ENCODE measurements at places on chromosomes 7 and 10.

- DNase-seq = no peak
Measured at GRCh38 chr10:16458166-16458955, 21.6 kb downstream of the PTER start.

- DNase-seq = no peak
Measured at GRCh38 chr10:27383595-27384542, 120.2 kb upstream of the RAB18 start.

GRCh38 chr7:26135551-26135950 lies 16.4 kb upstream of the NFE2L3 start:
- DNase-seq = no peak

- no peak for DNase-seq
Measured at GRCh38 chr7:79598351-79598750, 144.9 kb upstream of the MAGI2 start.

DNA sequence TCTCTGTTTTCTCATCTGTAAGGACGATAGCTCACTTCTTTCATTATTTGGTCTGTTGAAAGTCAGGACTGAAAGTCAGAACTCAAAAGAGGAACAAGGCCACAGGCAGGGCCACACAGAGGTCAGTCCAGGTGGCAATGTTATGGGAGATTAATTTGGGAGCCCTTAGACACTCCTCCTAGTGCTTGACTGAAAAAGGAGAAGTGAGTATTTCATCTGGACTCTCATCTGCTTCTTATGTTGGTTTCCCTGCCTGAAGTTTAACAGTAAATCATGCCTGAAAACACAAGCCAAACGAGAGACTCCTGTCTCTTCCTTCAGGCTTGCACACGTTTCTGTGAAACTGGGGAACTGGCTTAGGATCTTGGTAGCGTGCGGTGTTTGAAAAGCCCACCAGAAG lies 248.5 kb downstream of the BUB3 start:
- DNase-seq = no peak

- no peak for DNase-seq
Measured at GRCh38 chr7:13169356-13169755, 481.9 kb downstream of the ARL4A start.

GRCh38 chr7:10756981-10757380 lies 216.7 kb upstream of the PHF14 start:
- DNase-seq = no peak

DNA sequence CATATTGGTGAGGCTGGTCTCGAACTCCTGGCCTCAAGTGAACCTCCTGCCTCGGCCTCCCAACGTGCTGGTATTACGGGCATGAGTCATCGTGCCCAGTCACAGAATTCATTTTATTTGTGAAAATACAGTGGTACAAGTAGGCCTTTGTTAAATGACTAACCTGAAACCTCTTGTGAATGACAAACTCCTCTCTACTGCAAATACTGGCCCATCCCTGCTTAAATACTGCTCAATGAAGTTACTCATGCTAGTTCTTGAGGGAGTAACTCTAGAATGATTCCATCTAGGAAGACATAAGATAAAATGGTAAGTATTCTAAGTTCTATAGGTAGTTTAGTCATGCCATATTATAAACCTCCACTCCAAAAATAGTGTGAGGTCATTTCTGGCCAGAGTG lies 80.7 kb downstream of the UBE2H start:
- no peak for DNase-seq

DNA sequence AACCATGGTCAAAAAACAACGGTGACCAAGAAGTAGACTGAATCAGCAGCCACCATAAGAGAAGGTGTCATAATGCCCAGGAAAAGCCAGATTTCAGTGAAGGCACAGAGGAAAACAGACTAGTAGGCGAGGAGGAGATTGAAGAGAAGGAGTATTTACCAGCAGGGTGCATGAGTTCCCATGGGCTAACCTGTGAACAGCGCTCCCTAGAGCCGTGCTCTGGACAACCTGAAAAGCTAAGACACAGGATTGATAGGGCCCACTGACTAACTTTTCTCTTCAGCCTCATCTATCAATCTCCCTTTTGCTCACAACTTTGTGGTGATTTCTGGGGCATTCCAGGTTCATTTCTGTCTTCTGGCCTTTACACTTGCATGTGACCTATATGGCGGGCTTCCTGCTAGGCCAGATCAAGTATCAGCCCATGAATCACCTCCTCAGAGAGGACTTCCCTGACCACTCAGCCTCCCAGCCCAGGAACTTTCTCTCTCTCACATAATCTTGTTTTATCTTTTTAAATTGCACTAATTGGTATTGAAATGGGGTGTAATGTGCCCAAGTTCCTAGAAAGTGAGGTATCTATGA lies 12.8 kb downstream of the ANKRD22 start:
- no peak for DNase-seq

GRCh38 chr7:135970682-135971365 lies 6.3 kb downstream of the MTPN start:
- no peak for DNase-seq

- no peak for DNase-seq
Measured at GRCh38 chr7:115763347-115763746, 267.2 kb downstream of the TFEC start.

DNA sequence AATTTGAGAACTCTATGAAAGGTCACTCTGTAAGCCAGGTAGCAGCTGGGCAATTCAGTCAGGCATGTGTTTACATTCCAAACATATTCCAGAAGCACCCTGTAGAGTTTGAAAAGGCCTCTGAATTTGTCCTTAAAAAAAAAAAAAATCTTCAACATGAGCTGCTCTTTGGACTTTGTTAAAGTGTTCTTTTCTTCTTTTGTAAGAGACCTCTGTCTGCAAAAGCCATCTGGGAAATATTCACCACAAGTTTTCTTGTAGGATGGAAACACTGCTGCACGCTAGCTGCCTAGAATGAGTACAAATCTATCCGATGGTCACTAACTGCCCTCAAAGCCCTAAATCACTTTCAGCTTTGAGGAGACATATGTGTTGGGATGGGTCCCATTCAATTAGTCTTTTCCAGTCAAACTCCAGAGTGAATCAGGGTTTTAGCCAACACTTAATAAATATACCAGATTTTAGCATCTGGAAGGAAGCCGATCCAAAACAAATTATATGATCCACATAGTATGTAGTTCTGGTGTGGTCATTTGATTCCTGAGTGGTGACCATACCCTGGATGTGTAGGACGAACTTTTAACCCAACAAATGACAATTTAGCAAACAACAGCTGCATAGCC lies 85.9 kb downstream of the CD36 start:
- no peak for DNase-seq

DNA sequence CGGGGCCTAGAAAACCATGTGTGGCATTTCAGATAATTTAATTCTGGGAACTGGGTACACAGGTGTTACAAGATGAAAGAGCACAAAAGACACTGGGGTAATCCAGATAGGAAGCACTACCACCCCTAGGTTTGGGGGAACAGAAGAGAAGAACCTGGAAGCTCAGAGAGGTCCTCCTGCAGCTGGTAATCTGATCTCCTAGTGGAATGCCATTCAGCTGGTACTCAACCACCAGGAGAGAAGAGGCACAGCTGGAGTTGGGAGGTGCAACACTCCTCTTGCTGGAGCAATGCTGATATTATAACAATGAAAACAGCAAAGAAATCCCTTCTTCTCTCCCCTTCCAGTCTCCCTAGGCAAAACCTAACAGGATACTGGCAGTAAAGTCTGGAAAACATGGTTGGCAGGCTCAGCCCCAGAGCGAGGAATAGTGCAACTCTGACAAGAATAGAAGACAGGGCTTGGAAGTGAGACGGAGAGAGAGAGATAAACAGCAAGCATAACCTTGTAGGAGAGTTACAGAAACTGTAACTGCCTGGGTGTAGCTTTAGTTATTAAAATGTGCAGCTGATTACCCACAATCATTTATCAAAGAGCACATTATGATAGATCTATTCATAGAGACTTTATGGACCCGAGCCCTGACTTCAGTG lies 35.0 kb downstream of the NRF1 start:
- DNase-seq = no peak

GRCh38 chr10:74145133-74145532 lies 5.5 kb downstream of the AP3M1 start:
- DNase-seq = no peak

GRCh38 chr7:130263130-130263529 lies 3.5 kb upstream of the CPA2 start:
- no peak for DNase-seq

- no peak for DNase-seq
Measured at GRCh38 chr10:607545-608185, 81.8 kb downstream of the DIP2C start.

- no peak for DNase-seq
Measured at GRCh38 chr10:116779076-116779687, 36.8 kb upstream of the HSPA12A start.

DNA sequence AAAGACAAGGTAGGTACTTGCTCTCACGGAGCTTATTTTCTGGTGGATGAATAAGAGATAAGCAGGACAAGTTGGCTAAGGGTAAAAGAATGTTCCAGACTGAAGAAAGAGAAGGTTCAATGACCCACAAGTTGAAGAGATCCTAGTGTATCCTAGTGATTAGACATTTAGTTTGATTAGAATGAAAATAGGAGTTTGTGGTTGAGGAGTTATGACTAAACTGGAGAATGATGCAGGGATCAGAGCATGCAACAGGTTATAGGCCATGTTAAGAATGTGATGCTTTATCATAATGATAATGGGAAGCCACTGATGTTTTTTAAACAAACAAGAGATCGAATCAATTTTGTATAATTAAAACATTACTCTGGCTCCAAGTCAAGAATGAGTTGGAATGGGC lies 357.2 kb downstream of the HPSE2 start:
- no peak for DNase-seq

DNA sequence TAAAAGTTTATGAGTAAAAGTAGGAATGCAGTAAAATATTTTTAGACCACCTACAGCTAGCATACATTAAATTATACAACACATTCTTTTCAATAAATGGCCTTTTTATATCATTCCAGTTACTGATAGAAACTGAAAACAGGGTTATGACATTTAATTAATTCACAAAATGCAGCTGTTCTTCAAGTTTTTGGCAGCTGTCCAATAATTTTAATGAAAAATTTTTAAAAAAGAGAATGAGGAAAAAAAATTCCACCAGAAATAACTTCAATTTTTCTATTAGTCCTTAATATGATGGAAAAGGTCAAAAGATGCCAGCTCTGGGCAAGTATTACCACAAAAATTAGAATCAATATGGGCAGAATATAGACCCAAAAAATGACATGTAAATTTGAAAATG lies 11.9 kb upstream of the LRRC72 start:
- DNase-seq = no peak

DNA sequence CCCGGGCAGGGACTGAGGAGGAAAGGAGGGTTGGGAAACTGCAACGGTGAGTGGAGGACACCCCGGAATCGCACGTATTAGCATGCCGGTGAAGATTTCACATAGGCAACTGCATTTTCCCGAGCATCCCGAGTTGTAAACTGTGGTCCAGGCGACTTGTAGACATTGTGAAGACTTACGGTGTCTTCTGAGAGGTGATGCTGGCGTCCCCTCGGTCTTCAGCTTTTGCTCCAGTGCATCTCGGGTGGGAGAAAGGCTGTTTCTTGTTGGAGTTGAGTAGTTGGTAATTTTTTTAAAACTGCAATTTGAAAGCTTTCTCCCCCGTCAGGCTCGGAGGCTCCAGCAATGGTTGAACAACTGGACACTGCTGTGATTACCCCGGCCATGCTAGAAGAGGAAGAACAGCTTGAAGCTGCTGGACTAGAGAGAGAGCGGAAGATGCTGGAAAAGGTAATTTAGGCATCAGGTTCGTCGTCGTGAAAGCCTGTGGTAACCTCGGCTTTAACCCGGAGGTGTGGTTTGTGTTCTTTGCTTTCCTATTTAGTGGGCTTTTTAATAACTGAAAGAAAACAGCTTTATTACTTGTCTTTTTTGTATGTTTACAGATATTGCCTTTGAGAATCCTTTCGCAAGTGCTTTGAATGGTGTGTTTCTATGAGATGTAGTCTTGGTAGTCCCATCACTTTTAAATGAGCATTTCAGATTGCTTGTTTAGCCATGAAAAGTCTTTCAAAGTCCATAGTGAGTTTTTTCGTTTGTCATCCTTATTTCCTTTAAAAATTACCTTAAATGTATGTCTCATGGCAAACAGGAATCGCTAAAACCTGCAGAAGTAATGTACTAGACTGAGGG lies 687 bp downstream of the HELLS start:
- no peak for DNase-seq

Measured in stimulated activated CD4-positive, alpha-beta T cell treated with anti-CD3 and anti-CD28 coated beads, TNF-alpha, amount 100 ng/mL, for 1 hour (primary cell).